ENCODE measurements at places on chromosomes 2 and 18. TPM values are rescaled to one million over a fixed set of nuclear protein-coding genes. Genes with fewer than 3 reads are reported as not detected.

Gene XRCC5
- 175 TPM for total RNA-seq

Gene ARL4C
- 15.1 TPM for total RNA-seq

Gene SLC35F6
- total RNA-seq: 33.4 TPM

Gene POTEJ
- total RNA-seq: not detected

DNA sequence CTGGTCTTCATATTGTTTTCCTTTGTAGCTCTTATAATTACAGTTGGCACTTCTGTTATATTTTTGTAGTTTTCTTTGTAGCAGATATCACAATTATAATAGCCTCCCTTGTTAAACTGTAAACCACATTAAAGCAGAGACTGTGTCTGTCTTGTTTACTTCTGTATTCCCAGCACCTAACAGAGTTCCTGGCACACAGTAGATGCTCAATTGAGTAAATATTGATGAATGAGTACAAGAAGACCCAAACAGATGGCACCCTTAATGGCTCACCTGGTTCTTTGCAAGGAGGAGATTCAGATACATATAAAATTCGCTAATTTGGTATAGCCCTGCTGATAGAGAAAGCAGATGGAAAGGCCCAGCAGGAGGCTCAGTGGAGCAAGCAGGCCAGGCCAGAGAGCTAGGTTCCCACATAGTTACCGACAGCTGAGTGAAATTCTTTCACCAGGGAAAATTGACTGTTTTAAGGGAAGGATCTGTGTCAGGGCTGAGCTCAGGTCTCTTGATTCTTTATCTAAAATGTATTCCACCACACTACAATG lies 120.1 kb downstream of the NUP35 start:
- DNase-seq: no peak

DNA sequence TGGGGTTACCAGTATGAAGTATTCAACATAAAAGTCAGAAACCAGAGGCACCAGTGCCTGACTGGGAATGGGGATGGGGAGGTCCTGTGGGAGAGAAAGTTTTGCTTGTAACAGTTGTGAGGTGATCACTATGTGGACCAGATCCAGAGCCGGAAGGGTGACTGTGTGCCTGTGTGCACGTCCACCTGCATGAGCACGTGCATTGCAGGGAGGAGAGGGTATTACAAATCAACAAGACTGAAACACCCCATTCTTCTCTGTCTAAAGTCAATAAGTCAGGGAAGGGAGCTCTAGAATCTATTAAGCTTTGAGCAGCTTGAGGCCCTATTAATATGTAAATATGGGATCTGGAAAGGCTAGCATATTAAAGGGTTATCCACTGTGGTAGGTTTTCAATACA lies 241.0 kb upstream of the ACVR2A start:
- DNase-seq: no peak

DNA sequence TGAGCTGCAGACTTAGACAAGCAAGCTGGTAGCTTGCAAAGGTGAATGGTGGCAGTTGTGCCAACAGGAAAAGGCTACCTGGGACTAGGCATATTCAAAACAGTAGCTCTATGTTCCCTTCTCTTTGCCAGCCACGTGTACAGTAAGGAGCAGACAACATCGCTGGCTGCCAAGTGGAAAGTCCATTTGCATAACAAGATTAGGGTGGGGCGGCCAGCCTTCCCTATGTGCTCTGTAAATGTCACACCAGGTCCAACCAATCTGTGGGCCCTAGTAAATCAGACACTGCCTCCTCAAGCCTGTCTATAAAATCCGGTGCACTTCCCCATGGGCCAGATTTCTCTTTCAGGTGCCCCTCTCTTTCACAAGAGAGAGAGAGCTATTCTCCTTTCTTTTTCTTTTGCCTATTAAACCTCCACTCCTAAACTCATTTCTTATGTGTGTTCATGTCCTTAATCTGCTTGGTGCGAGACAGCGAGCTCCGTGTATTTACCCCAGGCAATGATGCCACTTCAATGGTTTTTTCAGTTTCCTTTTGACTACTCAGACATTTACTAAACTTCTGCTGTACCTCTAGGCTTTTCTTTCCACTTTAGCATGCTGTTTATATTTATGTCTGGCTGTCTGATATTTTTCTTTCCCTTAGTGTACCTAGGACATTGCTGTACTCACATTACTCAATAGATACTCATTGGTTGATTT lies 297.4 kb upstream of the GCFC2 start:
- peak; percentile 71 for DNase-seq

DNA sequence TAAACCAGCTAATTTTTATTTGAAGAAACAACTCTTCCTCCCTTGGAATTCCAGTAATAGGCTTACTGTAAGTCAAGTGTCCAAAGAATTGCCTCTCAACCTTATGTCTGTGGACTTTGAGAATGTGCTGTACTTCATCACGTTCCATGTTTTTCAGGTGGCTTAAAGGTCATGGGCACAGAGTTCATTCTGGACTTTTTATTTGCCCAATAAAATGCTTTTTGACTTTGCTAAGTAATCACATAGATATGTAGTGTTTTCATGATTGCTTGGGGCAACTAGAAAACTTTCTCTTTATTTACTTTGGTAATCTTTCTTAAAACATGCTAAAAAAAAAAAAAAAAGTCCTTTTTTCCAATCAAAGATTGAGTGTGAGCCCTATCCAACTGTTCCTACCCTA lies 10.4 kb upstream of the DNAH7 start:
- DNase-seq: no peak

- no peak for DNase-seq
These were observed 726.8 kb upstream of the DDX18 start for GRCh38 chr2:117087535-117088291.

- no peak for DNase-seq
These were observed 13.4 kb upstream of the IL37 start for GRCh38 chr2:112897624-112897978.

GRCh38 chr18:13006531-13007247 lies 15.5 kb downstream of the CEP192 start:
- DNase-seq: no peak

DNA sequence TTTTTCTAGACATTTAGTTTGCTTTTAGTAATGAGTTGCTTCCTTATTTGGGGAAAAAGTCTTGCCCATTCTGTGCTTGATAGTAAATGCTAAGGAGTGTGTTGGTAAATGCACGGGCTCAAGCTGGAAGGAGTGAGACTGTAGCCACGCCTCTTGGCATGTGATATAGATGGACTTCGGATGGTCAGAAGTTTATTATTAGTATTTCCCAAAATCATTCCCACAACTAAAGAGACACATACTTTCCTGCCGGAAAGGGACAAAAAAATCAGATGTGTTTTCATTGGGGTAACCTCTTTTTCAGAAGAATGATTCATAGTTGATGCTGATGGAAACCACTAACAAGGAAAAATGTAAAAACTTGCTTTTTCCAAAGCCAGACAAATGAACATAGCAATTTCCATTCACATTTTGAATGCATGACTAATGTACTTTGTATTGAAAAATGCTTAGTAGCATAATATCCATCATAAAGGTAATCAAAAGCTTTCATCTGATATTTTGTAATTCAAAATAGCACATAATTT lies 133.2 kb downstream of the ZNF532 start:
- no peak for DNase-seq

DNA sequence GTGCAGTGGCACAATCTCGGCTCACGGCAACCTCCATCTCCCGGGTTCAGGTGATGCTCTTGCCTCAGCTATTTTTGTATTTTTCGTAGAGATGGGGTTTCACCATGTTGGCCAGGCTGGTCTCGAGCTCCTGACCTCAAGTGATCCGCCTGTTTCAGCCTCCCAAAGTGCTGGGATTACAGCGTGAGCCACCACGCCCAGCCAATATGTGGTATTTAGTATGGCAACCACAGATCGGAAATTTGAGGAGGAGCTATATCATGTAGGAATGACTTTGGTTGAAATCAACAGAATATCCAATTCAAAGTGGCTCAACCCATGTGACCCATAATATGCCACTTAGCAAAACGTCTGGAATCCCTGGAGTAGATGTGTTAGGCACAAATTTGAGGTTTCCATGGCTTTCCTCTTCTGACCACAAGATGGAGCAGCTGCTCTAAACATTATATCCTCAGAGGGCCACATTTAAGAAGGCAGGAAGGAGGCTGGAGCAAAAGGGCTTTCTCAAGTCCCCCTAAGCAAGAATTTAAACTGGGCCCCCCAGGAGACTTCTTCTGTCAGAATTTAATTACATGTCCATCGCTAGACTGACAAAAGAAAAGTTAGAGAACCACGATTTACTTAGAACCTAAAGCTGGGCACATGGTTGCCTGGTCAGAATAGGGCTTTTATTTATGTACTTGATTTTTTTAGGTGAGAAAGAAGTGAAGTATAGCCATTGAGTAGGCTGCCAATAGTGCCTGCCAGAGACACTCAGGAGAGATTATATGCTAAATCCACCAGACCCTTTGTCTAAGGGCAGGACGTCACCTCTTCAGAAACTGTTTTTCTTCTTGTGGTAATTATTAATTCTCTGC lies 49.6 kb upstream of the ITSN2 start:
- no peak for DNase-seq

DNA sequence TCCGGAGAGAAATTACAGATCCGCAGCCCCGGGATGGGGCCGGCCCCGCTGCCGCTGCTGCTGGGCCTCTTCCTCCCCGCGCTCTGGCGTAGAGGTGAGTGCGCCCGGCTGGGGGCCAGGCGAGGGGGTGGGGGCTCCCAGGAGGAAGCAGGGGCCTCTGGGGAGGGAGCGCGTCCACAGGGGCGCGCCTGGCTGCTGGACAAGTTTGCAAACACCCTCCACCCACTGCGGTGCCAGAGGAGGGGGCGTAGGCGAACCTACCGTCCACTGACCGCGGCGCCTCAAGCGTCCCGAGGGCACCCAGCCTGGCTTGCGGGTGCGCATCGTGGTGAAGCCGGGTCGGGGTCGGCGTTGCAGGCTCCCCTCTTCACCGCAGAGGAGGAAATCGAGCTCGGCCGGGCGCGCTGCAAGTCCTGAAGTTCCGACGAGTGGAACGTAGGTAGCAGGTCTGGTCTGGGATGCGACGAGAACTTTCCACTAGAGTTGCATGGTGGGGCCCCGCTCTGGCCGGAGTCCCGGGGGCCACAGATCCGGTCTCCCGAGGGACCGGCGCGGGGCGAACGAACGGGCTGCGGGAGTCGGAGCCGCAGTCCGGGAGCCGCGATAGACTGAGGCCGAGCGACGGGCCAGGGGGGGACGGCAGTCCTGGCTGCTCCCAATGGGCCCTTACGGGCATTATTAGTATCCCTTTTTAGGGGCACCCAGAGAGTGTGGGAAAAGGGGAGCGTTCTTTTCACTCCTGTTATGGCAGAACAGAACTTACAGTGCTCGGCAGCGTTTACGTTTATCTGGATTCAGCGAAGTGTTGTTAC lies 502 bp downstream of the MERTK start:
- DNase-seq: no peak

GRCh38 chr2:109243526-109244303 lies 114.7 kb downstream of the SH3RF3 start:
- no peak for DNase-seq

GRCh38 chr2:128584296-128584890 lies 265.7 kb upstream of the HS6ST1 start:
- no peak for DNase-seq

Measured in mucosa of descending colon (tissue), 3 donors.